Esophagus squamous epithelium (tissue), 5 donors: ENCODE measurements at places on chromosomes 5 and 9. TPM values are rescaled to one million over a fixed set of nuclear protein-coding genes. Genes with fewer than 3 reads are reported as not detected.

GRCh38 chr5:172793577-172794488 is 22.8 kb upstream of the DUSP1 start:
- no peak for DNase-seq

DNA sequence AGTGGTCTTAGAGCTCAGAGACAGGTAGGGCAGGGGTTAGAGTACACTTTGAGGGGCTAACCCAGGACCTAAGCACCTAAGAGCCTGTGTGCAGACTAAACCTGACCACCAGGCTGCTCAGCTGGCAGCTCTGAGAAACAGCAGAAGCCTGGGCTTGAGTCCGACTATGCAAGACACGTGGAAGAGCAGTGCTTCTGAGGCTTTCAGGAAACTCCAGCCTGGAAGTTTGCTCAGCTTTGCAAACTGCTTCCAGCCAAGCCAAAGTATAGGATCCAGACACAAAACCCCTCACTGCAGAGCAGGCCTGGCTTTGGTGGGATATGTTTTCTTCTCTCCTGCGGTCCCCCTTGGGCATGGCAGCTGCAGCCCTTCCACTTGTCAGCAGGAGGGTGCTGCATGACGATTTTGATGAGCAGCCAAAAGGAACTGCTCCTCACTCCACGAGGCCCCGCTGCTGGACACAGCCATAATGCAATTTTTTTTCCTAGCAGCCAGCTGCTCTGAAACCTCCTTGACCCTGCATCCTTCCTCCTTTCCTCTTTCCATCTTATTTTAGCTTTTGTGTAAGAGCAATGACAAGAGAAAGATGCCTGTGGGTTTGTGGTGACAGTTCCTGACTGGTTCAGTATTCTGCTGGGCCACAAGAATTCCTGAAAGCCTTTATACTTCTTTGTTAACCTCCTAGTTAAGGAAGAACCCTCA is 123.1 kb downstream of the LIFR start:
- DNase-seq: no peak

GRCh38 chr5:61438298-61438970 is 106.4 kb downstream of the ZSWIM6 start:
- no peak for DNase-seq

GAS1 gene
- 3.4 TPM for total RNA-seq

- DNase-seq: no peak
Measured at GRCh38 chr5:126846744-126847455, 70.0 kb downstream of the LMNB1 start.

- no peak for DNase-seq
Measured at GRCh38 chr9:122978601-122979000, 37.8 kb downstream of the RABGAP1 start.

DNA sequence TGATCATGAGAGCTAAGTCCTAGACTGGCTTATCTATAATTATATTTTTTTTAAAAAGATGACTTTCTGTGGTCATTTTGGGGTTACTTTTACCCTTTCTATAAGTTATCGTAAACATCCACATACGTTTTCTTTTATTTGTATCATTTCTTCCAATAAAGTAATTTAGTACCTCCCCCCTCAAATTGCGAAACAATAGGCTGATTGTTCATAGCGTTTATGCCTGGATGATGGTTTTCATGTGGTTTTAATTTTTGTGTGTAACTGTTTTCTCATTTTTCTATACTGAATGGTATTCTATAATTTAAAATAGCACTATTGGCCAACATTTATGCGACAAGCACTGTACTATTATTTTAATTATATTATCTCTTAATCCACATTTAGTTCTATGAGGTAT is 44.5 kb downstream of the SMC5 start:
- no peak for DNase-seq

DNA sequence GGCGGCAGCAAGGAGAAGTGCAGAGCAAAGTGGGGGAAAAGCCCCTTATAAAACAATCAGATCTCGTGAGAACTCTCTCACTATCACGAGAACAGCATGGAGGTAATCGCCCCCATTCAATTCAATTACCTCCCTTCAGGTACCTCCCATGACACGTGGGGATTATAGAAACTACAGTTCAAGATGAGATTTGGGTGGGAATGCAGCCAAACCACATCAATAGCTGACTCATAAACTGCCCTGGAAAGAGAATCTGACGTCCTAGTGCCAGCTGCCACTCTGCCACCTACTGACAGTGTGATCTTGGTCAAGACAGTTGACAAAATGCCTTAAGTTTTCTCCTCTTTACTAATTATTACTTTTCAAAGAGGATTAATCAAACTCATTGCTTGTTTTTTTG is 128.3 kb downstream of the GPBP1 start:
- DNase-seq: no peak

DNA sequence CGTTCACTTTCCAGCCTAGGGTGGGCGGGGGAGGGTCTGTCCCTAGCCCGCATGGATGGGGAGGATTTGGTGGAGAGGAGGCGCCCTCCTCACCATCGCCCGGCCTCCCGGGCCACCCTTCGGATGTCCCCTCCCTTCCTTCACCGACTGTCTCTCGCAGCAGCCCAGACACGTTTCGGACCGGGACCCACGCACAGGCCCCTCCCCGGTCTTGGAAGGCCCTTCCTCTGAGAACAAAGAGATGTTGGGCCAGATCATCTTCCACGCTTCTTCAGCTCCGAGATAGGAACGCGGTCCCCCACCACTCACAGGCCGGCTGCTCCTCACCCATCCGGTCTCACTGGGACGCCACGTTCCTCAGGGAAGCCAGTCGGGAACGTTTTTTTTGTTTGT is 640 bp upstream of the DPM2 start:
- DNase-seq: no peak

LHX3 gene
- not detected for total RNA-seq

GRCh38 chr5:109177227-109177626 is 232.5 kb downstream of the PJA2 start:
- no peak for DNase-seq

- DNase-seq: no peak
Measured at GRCh38 chr9:113399646-113400200, 1.4 kb downstream of the ALAD start.

DNA sequence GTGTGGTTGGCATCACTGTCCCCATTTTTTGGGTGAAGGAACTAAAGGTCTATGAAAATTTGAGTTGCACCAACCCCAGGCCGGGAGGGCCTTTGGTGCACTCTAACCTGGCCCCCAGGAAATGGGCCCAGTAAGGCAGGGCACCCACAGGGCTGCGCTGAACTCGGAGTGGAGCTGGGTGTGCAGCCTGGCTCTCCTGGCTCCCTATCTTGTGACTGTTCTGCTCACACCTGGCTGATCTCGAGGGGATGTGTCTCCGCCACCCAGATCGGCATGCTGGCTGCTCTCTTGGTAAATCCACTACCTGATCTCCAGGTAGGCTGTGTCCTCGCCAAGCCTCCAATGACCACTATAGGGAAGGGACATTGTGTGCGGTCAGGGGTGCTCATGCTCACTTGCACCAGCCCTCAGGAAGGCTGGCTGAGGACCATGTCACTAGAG is 259.8 kb downstream of the NSG2 start:
- DNase-seq: no peak

DNA sequence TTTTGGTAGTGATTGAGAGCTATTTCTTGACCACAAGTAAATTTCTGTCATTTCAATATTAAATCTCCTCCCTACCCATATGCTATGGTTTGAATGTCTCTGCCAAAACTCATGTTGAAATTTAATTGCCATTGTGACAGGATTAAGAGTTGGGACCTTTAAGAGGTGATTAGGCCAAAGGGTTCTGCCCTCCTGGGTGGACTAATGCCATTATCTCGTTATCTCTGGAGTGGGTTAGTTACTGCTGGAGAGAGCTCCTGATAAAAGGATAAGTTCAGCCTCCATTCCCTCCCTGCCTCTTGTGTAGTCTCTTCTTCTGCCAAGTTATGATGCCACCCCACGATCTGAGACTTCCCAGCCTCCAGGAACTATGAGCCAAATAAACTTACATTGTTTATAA is 3.6 kb upstream of the DRD1 start:
- DNase-seq: no peak

GRCh38 chr5:35884191-35884769 is 27.6 kb downstream of the IL7R start:
- DNase-seq: no peak

WDR38 gene
- total RNA-seq: not detected

GRCh38 chr9:114413861-114414301 is 26.1 kb upstream of the AKNA start:
- DNase-seq: no peak

GRCh38 chr9:112174965-112175795 is at the start of gene SUSD1:
SUSD1 (minus strand) TSS chr9:112175297; CDS start chr9:112175235, 62 bp downstream.
- DNase-seq: no peak

DNA sequence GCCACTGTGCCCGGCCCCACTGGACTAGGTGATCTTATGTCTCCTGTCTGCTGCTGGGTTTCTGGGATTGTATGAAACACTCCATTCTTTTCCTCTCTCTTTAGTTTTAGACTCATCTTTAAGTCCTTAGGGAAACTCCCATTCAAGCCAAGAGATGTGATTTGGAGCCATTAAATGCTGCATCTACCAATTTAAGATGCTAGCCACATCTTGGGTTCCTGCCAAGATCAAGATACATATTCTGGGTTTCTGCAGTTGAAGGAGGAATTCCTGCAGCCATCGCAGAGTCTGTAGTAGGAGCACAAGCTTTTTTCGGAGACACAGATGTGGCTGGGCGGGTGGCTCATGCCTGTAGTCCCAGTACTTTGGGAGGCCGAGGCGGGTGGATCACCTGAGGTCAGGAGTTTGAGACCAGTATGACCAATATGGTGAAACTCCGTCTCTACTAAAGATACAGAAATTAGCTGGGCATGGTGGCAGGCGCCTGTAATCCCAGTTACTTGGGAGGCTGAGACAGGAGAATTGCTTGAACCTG is 23.2 kb downstream of the STXBP1 start:
- no peak for DNase-seq

- no peak for DNase-seq
Measured at GRCh38 chr9:98607152-98607551, 101.6 kb downstream of the GABBR2 start.

DNA sequence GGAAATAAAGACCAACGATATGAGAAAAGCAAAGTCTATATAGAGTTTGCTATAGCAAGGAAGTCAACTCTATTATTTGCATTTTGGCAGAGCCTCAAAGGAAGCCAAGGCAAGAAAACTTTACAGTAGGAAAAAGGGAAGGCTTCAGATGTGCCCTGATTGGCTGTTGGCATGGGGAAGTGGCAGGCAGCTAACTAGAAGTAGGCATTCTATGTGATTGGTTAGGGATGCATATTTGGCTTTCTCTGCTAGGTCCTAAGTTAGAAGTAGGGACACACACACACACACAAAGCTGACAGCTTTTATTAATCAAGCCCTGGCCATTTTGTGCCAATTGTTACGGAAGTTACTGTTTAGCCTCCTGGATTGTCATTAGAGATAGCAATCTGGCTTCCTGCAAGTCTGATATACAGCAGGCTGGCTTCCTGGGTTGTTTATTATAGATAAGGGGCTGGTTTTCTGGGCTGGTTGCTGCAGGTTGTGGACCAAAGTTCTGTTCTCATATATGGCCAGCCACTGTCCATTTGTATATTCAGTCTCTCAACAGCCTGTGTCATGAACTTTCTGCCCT is 308.1 kb upstream of the GRAMD2B start:
- no peak for DNase-seq

DNA sequence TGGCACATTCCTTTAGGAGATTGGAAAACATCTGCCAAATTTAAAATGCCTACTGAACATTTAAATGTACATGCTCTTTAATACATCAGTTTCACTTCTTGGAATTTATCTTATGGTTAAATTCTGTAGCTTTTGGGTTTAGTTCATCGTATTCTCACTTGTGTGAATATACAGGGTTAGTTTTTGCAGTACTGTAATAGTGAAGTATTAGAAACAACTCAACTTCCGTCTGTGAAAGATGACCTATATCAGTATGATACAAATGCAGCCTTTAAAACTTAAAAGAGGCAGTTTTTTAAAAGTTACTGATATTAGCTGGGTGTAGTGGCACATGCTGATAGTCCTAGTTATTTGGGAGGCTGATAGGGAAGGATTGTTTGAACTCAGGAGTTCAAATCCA is 57.2 kb downstream of the CDC42SE2 start:
- no peak for DNase-seq

SLC6A7 gene
- not detected for total RNA-seq

DNA sequence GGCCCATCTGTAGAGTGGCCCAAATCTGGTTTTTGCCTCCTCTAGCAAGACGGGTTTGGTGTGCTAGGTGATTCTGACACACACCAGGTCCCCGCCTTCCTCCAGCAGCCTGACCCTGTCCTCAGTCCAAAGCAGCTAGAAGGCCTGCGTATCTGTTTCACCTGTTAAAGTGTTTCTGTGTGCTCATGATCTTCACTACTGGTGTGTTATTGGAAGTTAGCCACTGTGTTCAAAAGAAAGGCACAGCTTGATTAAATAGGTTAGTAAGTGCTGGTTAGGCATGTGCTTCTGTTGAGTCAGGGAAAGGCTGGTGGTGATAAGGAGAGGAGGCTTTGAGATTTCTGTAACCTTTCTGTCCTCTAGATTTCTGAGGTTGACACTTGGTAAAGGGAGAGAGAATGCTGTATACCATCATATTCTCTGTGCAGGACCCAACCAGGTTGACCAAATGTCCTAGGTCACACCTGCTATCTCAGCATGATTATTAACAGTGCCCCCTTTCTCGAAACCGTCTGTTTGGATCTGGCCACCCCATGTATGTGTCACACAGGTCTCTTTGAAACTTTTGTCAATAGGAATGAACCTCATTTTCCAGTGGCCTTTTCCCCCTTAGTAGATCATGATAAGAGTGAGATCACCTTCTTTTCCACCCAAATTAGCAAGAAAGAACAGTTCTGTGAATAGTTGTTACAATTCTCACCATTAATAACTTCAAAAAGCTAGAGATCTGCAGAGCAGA is 58.8 kb downstream of the ARHGAP26 start:
- no peak for DNase-seq

GRCh38 chr5:149238540-149238939 is 33.1 kb upstream of the AFAP1L1 start:
- no peak for DNase-seq

- DNase-seq: no peak
Measured at GRCh38 chr5:37709020-37709419, 130.8 kb downstream of the GDNF start.

- no peak for DNase-seq
Measured at GRCh38 chr5:142794537-142794936, 24.4 kb downstream of the ARHGAP26 start.

DNA sequence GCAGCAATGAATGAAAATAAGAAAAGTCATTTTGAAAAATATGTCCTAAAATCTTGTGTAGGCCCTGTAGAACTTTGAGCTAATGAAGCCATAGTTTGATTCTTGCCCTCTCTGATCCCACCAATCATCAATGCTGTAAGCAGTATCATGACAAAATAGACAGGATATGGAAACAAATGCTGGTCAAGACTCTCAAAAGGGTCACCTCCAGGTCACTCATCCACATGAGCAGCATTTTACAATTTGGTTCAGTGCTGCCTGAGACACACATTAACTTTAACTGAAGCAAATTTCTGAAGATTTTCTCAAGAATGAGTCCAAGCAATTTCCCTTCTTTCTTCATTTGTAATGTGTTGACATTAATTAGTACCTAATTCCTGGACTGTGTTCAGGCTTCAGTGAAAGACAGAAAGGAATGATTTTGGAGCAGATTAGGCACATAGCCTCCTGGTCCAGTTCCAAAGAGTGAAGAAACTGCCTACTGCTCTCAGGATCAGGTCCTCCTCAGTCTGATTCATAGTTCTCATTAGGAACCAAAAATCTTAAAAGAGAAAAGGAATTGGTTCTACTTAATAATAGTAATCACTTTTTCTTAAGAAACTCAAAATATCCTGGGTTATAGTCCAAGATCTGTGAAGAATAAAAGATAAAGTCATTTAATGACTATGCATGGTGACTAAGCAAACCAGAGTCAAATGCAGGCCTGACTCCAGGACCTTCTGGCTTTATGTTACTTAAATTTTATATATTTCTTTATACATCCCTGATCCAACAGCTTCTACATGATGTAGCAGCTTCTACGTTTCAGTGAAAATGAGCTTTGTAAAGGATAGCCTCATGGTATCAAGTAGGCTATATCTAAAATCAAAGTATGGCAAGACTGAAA is 192.1 kb upstream of the RGMB start:
- DNase-seq: no peak
